Esophagus squamous epithelium (tissue), 5 donors: ENCODE measurements at places on chromosomes 2 and 18.

DNA sequence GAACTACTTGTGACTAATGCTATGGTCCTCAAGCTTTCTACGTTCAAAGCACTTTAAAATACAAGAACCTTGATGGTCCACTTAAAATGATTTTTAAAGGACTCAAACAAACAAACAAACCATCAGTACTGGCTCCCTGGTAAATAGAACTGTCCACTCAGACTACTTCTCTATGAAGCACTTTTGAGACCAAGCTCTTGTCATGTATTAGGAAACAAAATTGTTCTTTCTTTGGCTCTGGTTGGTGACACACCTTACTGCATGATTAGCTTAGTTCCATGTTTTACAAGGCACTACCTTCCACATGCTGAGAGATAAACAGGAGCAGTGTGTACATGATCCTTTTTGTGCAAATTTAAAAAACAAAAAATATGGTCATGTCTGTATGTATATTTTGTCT lies 19.7 kb downstream of the DARS1 start:
- no peak for DNase-seq

GRCh38 chr2:237540823-237541222 lies 25.6 kb upstream of the PRLH start:
- DNase-seq, result no peak

DNA sequence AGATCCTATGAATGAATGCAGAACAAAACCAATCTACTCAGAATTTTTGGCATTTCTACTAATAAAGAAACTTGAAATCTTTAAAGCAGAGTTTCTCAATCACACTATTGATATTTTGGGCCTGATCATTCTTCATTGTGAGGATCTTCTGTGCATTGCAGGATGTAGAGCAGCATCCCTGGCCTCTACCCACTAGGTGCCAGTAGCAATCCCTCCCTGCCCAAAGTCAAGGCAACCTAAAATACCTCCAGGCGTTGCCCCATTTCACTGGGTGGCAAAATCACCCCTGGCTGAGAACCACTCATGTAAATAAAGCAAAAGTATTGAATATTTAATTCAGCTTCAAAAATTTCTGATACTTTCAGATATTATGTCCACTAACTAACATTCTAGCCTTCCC lies 213.0 kb downstream of the SP3 start:
- no peak for DNase-seq

GRCh38 chr2:217977840-217978535 lies 24.8 kb downstream of the TNS1 start:
- DNase-seq, result no peak

- DNase-seq, result no peak
Measured at GRCh38 chr2:230327418-230328154, 593 bp downstream of the SP140L start.

DNA sequence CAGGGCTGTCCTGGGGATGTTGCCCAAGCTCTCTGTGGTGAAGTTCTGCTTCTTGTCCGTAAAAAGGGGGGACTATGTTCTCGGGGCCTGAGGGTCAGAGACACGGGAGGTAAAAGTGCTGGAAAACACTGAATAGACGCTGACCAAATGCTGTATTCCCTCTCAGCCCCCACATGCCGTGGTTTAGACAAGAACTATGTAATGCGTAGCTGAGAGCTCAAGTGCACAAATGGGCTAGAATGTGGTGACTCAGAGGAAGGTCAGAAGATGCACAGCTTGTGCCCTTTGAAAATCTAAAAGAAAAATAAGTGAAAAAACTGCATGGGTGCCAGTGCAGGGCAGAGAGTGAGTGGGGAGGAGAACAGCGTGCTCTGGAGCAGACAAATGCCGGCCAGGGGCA lies 80.3 kb upstream of the MAP4K4 start:
- no peak for DNase-seq

DNA sequence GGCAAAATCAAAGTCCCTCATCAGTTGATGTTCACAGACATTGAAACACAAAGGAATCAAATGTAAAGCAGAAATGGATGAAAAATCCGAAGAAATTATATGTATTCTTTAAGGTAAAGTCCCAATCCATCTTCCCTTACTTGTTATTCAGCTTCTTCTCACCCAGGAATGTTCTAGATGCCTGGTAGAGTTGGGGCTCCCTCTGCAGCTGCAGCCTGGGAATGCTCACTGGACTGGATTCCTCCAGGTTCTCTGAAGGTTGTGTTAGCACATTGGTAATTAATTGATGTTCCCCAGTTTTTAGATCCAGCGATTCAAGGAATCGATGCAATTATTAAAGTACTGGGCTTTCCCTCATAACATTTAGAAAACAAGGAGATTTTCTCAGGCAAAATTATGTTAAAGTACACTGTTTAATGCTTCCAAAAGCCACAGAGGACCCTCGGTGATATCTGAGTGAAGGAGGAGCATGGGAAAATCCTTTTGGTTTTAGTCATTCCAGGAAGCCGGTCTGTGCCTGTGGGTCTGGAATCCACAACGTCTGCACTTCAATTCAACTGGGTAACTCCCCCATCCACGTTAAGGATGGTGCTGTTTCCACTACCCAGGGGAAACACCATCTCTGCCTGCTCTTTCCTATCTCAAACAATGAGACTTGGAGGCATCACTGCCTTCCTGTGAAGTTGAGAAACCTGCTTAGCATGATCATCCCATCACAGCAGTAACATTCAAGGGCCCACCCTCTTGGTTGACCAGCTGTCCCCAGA lies 22.0 kb downstream of the NTSR2 start:
- no peak for DNase-seq

- DNase-seq, result no peak
Measured at GRCh38 chr18:61093965-61094364, 239.3 kb upstream of the CDH20 start.

GRCh38 chr2:9742601-9743000 lies 100.7 kb upstream of the TAF1B start:
- DNase-seq, result no peak

GRCh38 chr2:28507796-28508764 lies 12.2 kb downstream of the PLB1 start:
- DNase-seq, result no peak

GRCh38 chr2:193561054-193561453 lies 1366.3 kb upstream of the TMEFF2 start:
- DNase-seq, result no peak

- no peak for DNase-seq
Measured at GRCh38 chr2:119174216-119174992, 15.9 kb upstream of the C1QL2 start.

DNA sequence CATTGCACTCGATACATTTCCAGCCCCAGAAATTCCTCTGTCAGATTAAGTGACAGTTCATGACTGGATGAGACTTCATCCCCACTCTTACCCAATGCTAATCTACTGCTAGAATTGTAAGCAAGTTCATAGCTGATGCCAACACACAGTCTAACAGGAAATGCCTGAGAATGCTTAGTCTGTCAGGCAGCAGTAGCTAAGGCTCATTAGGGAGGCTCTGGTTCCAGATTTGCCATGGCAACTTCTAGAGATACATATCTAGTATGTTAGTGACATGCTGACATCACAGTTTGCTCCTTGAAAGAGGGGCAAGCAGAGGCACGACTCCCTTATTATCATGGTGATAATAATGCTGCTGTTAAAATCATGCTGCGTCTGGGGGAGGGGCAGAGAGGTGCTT lies 198.4 kb downstream of the RBM43 start:
- no peak for DNase-seq

DNA sequence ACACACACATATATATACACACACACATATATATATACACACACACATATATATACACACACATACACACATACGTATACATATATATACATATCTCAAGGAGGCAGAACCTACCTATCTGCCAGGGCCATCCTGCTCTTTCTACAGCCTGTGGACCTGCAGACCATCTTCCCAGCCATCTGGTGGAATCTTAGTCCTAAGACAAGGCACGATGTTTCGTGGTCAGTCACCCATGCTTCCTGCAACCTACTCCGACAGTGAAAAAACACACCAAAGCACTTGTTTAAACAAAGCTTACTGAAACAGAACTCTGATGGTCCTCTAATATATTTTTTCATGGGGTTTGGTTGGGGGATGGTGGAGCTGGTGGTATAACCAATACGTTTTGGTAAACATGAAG lies 164.2 kb upstream of the ZNF521 start:
- no peak for DNase-seq

- DNase-seq, result no peak
Measured at GRCh38 chr18:23169673-23170044, 34.4 kb downstream of the CABLES1 start.

- DNase-seq, result no peak
Measured at GRCh38 chr2:43941359-43941758, 54.4 kb downstream of the LRPPRC start.

DNA sequence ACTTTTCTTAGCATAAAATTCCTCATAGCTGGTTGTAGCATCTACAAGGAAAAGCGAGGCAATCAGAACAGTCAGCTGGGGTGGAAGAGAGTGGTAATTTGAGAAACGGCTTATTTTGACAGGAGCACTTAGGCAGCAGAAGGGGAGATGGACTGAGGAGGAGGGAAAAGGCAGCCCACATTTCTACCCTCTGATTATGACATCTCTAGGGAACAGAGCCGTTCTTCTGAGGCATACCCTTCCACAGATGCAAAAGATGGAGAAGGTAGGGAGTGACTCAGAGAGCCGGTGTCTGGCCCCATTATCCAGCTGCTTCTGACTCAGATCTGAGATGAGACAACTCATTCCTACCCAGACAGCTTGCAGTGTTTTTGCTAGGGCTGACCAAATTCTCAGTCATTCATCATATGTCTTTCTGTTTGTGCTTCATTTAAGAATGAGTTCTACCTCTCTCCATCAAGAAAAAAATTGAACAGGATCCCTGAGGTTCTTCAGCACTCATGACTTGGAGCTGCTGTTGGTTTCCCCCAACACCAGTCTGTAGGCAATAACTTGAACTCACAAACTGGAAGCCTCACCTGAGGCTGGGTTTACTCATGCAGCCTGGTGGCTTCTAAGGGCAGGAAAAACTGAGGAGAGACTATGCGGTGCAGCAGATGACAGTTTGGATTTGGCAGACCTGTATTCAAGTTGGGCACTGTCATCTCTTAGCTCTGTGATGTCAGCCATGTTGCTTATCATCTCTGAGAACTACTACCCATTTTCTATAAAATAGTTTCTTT lies 15.9 kb upstream of the SEC11C start:
- DNase-seq, result no peak

GRCh38 chr2:120227111-120227991 lies 4.2 kb upstream of the TMEM185B start:
- no peak for DNase-seq

GRCh38 chr18:59498506-59499086 lies 139.5 kb upstream of the LMAN1 start:
- no peak for DNase-seq

- DNase-seq, result no peak
Measured at GRCh38 chr2:172128484-172128883, 25.8 kb upstream of the DLX2 start.

GRCh38 chr2:20231598-20232026 lies 6.7 kb upstream of the SDC1 start:
- no peak for DNase-seq

GRCh38 chr2:181991171-181991885 lies 5.7 kb downstream of the PPP1R1C start:
- DNase-seq, result no peak

GRCh38 chr2:200356857-200357384 lies 50.4 kb downstream of the SPATS2L start:
- no peak for DNase-seq

DNA sequence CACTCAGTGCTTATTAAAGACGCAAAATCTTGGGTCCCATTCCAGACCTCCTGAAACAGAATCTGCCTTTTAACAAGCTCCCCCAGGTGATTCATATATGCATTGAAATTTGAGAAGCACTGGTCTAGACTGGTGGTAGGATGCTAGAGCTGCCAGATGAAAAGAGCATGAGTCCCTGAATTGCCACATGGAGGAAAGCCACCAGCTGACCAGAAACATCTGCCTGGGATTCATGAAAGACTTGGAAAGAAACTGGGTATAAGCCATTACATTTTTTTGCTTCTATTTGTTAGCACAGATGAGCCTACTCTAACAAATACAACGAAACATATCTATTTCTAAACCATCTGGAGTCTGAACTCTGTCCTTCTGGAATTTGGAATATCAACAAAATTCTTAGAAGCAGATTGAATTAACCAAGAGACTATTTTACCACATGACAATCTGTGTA lies 228.9 kb downstream of the RBM43 start:
- no peak for DNase-seq

- no peak for DNase-seq
Measured at GRCh38 chr2:36059691-36060090, 295.9 kb upstream of the CRIM1 start.

GRCh38 chr2:230885463-230886130 lies 20.9 kb downstream of the ITM2C start:
- DNase-seq, result no peak

DNA sequence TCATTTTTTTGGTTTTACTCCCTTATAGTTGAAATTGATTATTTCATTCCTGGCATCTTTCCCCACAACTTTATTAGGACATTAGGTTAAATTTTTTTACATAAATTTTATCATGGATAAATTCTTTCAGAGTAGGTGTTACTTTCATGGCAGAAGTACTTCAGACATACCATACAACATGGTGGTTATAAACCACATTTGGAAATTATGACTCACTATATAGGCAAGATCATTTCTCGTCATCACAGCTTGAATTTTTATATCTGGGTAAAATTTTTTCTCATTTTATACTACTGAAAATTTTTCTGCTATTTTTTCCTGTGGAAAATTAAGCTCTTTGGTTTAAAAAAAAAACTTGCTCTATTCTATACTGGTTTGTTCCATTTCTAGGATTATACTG lies 111.9 kb upstream of the COL5A2 start:
- DNase-seq, result no peak

GRCh38 chr2:7745369-7745768 lies 828.2 kb downstream of the RNF144A start:
- DNase-seq, result no peak

DNA sequence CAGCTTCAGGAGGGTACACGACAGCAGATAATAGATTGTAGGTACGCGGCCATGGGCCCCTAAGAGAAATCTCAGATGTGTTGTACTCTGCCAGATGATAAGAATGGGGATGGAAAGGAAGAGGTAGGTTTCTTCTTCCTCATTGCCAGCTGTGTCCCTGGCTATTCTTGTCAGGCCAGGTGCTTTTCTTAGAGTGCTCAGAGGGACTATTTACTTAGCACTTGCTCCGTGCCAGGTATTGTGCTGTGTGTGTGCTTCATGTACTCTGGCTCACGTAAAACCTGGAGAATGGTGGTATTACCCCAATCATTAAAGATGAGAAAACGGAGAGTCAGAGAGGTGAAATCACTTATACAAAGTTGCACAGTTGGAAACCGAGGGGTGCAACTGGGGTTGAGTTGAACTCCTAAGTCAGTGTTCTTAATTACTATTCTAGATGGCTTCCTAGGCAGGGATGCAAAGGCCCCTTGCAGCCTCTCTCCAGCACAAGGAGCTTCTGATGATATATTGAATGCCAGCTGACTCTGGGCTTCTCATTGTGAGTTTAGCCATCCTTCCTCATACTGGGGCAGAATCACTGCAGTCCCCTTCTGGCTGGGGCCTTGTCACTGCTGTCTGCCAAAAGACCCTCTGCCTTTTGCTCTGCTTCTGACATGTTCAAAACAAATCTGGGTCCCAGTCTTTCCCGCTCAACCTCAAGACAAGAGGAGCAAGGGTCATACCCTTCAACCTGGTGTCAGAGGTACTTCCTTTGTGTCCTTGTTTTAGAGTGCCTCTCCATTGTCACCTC lies 60.7 kb downstream of the LYPD1 start:
- DNase-seq, result no peak

- DNase-seq, result no peak
Measured at GRCh38 chr18:56323673-56324072, 314.7 kb downstream of the TXNL1 start.

- no peak for DNase-seq
Measured at GRCh38 chr2:126858991-126859390, 39.7 kb upstream of the TEX51 start.
